ENCODE measurements at places on chromosomes 11 and 22.
A peak's percentile ranks its signal among the peaks of the same experiment; 100 is the strongest.

DNA sequence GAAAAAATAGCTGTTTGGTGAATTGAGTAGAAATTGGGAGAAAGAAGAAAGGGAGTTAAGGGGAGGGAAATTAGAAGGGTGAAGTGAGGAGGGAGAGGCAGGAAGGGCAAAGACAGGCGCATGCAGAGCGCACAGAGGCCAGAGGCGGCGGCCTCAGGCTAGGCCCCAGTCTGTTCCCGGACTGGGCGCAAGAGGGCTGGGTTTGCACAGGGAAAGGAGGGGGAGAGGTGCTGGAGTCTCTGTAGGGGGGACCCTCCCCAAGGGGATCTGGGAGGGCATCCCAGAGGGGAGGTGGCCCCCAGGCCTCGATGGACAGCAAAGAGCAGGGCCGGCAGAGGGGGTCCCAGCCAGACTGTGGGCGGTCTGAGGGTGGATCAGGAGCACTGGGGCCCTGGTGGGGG, 1.3 kb upstream of the FLRT1 start:
- DNase-seq: no peak

DNA sequence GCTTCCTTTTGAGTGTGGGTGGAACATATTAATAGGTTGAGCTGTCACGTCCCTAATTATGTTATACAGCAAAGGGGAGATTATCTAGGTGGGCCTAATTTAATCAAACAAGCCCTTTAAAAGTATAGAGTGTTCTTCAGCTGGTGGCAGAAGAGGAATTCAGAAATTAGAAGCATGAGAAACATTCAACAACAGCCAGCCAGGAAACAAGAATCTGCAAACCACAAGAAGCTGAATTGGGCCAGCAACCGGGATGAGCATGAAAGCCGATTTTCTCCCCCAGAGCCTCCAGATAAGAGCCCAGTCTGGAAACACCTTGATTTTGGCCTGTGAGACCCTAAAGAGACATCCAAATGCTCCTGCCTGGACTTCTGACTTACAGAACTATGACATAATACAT, 105.8 kb upstream of the LDLRAD3 start:
- no peak for DNase-seq

GRCh38 chr11:77677138-77677537, 39.5 kb upstream of the CLNS1A start:
- no peak for DNase-seq

GRCh38 chr11:44212128-44212527, 97.8 kb downstream of the ALX4 start:
- DNase-seq: no peak

GRCh38 chr11:68269414-68270081, 2.2 kb downstream of the C11orf24 start:
- DNase-seq: no peak

DNA sequence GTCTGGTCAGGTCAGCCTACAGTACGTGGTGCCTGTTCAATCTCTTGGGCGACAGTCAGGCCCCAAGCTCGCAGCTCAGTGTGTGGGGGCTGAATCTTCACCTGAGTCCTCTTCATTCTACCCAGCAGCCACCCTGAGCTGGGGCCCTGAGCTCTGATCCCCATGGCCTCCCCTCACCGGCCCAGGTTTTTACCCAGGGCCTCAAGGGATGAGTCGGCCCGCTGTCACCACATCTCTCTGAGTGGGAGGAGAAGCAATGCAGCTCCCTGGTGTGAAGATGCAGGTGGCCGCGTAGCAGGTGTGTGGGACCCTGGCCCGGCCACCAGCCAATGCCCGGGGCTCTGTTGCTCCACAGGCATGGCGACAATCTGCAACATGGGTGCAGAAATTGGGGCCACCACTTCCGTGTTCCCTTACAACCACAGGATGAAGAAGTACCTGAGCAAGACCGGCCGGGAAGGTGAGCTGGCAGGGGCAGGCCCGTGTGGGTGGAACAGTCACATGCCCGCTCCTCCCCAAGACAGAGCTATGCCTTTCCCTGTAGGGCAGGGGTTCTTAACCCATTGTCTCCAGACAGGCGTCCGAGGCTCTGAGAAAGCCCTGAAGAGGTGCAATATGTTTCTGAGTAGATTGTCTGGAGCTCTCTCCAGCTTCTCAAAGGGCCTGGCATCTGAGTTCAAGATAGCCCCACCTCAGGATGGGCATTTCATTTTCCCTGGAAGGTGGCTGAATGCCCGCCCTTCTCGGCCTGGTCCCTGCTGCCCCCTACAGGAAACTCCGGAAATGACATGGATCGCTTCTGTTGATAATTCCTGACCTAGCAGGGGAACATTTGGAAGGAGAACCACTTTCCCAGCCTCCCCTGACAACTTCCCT, 26.9 kb downstream of the POLR3H start:
- peak; percentile 81 for DNase-seq
